ENCODE measurements at places on chromosomes 2 and 18. TPM values are rescaled to one million over a fixed set of nuclear protein-coding genes. Genes with fewer than 3 reads are reported as not detected.

GRCh38 chr2:3192920-3193319 is 184.7 kb downstream of the EIPR1 start:
- DNase-seq = no peak

DNA sequence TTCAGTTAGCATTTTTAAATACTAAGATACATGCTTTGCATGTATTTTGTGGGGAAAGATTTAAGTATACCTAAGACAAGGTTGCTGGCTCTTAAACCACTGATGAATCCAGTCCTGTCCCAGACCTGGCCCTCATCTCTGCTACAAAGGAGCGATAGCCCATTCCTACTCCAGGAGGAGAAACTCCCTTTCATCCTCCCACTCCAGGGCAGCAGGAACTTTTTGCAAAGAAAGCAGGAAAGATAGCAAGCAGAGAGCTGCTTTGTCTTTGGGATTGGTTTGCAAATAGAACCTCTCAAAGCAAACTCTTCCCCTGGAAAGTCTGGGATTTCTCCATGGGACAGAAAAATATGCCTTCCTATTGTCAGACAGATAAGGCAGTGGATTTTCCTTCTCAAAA is 43.6 kb upstream of the COPS8 start:
- DNase-seq = no peak

- DNase-seq = no peak
These were observed 57.6 kb upstream of the CABLES1 start for GRCh38 chr18:23077493-23078256.

- no peak for DNase-seq
These were observed 36.7 kb upstream of the AGPS start for GRCh38 chr2:177355874-177356273.

DNA sequence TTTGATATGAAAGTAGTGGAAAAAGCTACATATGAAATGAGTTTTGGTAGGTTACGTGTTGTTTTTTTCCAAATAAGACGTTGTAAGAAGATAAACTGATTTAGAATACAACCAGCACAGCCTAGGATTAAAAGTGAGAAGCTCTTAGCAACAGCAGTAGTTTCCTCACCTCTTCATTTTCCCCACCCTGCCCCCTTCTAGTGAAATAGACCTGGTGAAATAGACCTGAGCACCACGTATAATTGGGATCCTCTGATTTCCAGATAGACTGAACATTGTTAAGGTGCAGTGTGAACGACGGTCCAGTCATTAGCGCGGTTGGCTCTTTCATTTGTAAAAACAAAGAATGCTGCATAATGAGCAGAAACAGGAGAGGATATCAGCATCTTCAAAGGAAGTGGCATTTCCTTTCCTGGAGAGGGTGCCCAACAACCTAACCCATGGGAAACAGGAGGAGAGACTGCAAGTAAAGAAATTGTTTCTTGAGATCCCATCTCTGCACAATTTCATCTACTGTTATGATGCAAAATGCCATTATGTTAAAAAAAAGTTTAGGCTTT is 114.3 kb downstream of the FIGN start:
- DNase-seq = no peak

GRCh38 chr2:96953611-96953978 is 32.8 kb downstream of the FAM178B start:
- no peak for DNase-seq

Gene L3MBTL4
- total RNA-seq = 16.9 TPM

Gene CTAGE1
- total RNA-seq = not detected
